ENCODE measurements at places on chromosomes 2 and 18. TPM values are rescaled to one million over a fixed set of nuclear protein-coding genes. Genes with fewer than 3 reads are reported as not detected.

IGFBP5 gene
- 2.7 TPM for total RNA-seq

CHCHD5 gene
- total RNA-seq, result 35.2 TPM

DNA sequence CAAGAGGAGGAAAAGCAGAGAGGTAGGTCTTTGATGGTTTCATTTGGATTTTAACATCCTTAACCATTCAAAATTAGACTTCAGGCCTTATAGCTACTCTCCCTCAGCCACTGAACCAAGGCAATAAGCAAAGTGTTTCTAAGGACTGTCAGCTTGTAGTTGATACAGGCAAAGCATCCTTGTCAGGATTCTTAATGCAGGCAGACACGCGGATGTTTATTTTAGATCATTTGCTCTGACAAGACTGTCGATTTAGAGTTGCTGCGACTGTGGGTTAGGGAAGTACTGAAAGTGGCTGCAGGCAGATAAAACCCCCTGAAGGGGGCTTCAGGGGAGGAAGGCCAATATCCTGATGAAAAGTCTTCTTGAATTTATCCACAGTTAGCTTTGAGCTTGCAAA lies 46.6 kb downstream of the CDH20 start:
- no peak for DNase-seq

DNA sequence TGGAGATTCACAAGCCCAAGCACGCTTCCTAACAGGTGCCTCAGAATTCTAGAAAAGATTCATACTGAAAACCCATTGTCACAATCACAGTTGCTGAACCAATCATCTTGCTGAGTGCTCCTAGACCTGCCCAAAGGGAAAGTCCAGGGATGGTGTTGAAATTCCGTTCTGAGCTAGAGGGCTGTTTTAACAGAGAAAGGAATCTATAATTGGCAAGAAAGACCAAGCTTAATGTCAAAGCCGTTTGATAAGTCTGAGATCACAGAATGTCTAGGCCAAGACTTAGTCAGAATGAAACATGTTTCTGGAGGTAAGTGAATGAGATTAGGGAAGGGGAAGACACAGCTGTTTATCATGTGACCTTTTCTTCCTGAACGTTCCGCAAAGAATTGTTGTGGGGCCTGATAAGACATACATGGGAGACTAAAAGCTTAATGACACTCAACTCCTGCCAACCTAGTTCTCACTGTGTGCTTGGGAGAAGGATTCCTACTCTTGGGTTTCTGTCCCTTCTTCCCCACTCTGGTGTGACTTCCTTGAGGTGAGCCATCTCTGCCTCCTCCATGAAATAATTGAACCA lies 27.5 kb downstream of the PMAIP1 start:
- no peak for DNase-seq

DNA sequence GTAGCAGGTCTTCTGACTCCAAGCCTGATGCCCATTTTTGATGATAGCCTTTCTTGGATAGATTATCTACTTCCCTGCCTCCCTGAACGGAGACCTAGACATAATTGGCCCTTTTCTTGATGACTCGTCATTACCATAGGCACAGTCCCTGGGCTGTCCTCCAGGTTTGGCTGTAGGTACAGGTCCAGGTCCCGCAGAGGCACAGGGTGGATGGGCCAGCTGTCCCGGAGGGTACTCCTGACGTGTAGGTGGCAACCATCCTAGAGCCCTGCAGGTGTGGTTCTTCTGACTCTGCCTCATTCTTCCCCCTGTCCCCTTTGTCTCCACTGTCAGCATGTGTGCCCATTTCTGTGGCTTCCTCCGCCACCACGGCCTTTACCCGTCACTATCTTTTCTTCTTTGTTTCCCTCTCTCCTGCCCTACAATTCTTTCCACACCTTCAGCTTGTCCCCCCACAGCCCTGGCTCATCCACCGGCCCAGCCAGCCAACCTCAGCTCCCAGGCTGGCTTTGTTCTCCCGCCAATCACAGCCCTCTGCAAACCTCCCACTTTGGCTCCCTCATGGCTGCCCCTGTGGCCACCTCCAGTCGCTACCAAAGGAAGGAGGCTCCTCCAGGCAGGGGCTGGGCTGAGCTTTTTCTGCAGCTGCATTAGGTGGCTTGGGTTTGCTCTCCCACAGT lies 102.8 kb downstream of the SMAD7 start:
- DNase-seq, result no peak
